ENCODE measurements at places on chromosomes 2 and 18.

DNA sequence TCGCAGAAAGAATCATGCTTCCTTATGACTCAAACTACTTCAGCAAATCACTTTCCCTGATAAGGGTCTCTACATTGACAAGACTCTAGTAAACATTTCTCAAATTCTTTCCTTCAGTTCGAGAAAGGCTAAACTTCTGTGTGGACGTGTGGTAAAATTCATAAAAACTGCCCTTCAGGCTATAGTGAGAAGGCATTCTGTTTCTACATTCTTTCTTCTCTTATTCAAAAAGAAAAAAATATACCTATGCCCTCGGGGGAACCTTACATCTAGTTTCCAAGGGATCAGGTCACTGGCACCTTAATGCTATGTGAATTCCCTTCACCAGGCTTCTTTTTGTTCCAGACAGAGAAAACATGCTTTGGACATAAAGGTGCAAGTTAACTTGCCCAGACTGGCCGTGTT lies 4.9 kb downstream of the VIT start:
- no peak for DNase-seq

DNA sequence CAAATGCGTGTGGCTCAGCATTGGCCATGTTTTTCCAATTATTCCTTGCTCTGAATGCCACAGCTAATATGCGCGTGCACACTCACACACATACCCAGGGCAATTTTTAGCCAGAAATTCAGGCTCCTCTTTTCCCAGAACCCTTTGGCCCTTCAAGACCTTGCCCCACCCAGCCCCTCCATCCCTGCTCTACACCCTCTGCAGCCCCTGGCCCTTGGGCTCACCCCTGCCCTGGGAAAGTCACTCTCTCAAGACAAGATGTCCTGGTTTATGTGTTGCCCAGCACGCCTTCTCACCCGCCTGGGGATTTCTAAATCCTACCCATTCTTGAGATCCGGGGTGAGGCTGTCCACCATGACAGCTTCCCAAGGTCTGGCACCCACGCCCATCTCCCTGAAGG lies 319.7 kb downstream of the CYP26B1 start:
- no peak for DNase-seq

GRCh38 chr18:43805646-43806194 lies 528.4 kb upstream of the SYT4 start:
- no peak for DNase-seq

- peak; percentile 59 for DNase-seq
Observed at GRCh38 chr2:197803033-197803444, 1.4 kb upstream of the PLCL1 start.

- DNase-seq, result no peak
Observed at GRCh38 chr2:41913311-41913710, 134.5 kb upstream of the PKDCC start.

- no peak for DNase-seq
Observed at GRCh38 chr2:235350234-235350633, 143.6 kb upstream of the AGAP1 start.

DNA sequence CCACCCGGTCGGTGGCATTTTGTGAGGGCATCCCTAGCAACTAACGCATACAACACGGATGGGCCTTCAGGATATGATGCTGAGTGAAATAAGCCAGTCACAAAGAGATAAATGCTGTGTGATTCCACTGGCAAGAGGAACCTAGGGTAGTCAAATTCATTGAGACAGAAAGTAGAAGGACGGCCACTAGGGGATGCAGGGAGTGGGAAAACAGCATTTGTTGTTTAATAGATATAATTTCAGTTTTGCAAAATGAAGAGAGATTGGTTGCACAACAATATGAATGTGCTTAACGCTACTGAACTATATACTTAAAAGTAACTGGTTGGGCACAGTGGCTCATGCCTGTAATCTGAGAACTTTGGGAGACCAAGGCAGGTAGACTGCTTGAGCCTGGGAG lies 112.9 kb downstream of the AFF3 start:
- DNase-seq, result no peak

GRCh38 chr2:118177318-118177717 lies 89.0 kb downstream of the INSIG2 start:
- no peak for DNase-seq

- DNase-seq, result peak; percentile 16
Observed at GRCh38 chr2:104852090-104852666, 1.7 kb upstream of the POU3F3 start.

DNA sequence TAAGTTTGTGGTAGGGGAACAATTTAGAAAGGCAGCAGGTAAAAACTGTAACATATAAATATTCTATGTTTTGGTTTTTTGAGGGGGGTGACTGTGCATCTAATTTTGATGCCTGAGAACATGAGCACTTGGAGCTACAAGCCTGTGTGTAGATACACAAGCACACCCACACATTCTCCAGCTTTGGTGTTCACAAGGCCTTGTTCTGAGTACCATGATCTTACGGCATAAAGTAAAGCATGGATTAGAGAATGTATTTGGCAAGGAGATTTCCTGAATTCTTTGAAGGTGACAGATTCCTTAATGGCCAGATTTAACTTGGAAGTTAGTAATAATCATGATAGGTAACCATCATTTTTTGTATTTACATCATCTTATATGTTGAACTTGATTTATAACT lies 42.7 kb downstream of the MAP3K20 start:
- no peak for DNase-seq

GRCh38 chr18:64436111-64436510 lies 287.2 kb upstream of the LINC00305 start:
- DNase-seq, result no peak

GRCh38 chr2:151482171-151482725 lies 72.5 kb downstream of the RIF1 start:
- DNase-seq, result no peak

- DNase-seq, result no peak
Observed at GRCh38 chr2:98547092-98547790, 61.1 kb downstream of the COA5 start.

- no peak for DNase-seq
Observed at GRCh38 chr2:200795028-200795440, 16.7 kb upstream of the BZW1 start.

DNA sequence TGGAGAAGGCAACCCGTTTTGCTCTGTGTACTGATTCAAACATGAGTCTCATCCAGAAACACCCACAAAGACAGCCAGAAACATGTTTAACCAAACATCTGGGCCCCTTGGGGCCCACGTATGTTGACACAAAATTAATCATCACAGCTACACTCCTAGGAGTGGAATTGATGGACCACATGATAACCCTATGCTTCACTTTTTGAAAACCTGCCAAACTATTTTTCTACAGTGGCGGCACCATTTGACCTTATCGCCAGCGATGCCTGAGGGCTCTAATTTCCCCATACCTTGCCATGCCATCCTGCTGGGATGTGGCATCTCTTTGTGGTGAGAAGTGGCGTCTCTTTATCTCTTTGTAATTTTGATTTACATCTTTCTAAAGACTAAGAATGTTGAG lies 38.5 kb downstream of the PSMG2 start:
- DNase-seq, result peak; percentile 22

DNA sequence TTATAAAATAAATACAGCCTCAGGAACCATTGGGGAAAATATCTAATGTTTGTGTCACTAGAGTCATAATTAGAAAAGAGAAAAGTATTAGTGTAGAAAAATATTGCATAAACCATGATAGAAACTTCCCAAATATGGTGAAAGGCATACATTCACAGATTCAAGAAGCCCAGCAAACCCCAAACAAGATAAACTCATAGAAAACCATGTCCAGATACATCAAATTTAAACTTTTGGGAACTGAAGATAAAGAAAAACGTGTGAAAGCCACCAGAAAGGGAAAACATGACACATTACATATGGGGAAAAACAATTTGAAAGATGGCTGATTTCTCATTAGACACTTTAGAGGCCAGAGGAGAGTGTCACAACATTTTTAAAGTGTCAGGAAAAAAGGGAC lies 236.5 kb upstream of the FN1 start:
- DNase-seq, result no peak

- DNase-seq, result no peak
Observed at GRCh38 chr2:39546937-39547336, 109.9 kb upstream of the MAP4K3 start.

- no peak for DNase-seq
Observed at GRCh38 chr2:85867556-85868292, 21.1 kb downstream of the ST3GAL5 start.

DNA sequence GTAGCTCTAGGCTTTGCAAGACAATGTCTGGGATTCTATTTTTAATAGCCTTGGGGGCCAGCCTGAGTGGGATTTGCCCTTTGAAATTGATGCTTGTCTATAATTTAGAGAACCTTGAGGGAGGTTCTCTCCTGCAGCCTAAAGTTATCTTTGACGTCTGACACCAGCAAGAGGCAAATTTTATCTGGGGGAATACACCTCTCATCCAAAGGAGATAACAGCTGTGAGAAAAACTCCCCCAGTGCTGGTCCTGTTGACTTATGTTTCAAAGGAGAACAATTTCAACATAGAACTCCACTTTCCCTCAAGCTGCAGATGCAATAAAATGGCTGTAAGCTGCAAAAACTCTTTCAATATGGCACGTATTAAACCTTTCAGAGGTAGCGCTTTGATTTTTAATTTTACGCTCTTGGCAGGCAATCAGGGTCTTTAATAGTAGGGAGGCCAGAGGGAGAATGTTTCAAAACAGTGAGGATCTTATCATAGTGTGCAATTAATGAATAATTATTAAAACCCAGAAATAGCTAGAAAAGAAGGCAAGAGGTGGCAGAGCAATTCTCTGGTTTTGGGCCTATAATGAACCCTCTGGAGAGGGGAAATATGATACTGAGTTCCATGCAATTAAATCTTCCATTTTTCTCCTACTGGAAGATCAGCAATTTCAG lies 62.4 kb downstream of the LYPD1 start:
- no peak for DNase-seq
